ENCODE measurements at places on chromosomes 5 and 9.

- DNase-seq: no peak
Observed at GRCh38 chr5:178240766-178241165, 8.2 kb upstream of the PHYKPL start.

- DNase-seq: no peak
Observed at GRCh38 chr5:16983972-16984371, 47.9 kb upstream of the MYO10 start.

GRCh38 chr5:131381021-131381420, 117.2 kb downstream of the CDC42SE2 start:
- no peak for DNase-seq

DNA sequence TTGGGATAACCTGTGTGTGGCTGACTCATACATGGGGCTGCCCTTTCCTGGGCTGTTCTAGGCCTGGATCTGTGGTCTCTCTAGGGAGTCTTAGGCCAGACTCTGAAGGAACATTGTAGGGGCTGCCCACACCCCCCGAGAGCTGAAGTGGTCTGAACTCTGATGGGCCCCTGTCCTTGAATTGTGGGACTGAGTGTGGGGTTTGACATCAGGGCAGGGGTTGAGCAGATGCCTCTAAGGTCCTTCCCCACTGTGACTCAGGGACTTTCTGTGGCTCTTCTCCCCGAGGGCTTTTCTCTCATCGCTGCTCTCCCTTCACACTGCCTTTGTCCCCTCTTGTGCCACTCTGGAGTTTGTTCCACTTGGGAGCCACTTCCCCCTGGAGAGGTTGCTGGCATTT, 215.0 kb downstream of the MELK start:
- no peak for DNase-seq

GRCh38 chr5:34510002-34510401, 146.1 kb upstream of the RAI14 start:
- DNase-seq: no peak

DNA sequence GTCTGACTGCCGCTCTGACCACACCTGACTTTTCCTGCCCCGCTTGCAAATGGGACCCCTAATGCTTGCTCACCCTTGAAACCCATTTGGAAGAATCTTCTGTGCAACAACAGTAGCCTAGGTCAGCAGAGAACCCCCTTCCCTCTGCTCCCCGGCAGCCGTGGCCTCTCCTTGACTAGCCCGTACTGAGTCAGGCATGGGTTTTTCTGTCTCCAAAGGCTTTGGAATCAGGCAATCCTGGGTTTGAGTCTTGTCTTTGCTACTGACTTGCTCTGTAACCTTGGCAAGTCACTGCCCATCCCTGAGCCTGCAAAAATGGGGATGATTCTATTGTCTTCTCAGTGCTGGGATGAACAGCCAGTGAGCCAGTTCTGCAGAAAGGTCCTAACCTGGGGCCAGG, 135.4 kb downstream of the RGS3 start:
- DNase-seq: no peak

DNA sequence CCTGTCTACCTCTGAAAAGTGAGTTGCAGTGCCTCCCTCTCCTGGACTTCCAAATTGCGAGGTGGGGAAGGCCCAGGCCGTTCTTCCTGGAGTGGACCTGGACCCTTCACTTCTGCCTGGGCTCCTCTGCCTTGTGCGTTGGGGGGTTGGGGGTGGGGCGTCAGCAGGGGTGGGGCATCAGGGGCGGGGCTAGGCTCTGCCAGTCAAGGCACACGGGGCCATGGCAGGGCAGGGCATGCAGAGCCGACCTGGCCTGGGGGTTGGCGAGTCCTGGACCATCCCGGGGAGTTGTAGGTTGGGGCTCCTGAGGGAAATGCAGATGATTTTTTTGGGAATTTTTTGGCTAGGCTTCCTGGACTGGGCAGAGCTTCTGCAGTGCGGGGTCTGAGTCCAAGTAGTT, 87.1 kb downstream of the EHMT1 start:
- DNase-seq: no peak

- no peak for DNase-seq
Observed at GRCh38 chr9:124242331-124243194, 15.2 kb upstream of the NEK6 start.

- no peak for DNase-seq
Observed at GRCh38 chr9:8356406-8356805, 556.8 kb upstream of the DMAC1 start.

DNA sequence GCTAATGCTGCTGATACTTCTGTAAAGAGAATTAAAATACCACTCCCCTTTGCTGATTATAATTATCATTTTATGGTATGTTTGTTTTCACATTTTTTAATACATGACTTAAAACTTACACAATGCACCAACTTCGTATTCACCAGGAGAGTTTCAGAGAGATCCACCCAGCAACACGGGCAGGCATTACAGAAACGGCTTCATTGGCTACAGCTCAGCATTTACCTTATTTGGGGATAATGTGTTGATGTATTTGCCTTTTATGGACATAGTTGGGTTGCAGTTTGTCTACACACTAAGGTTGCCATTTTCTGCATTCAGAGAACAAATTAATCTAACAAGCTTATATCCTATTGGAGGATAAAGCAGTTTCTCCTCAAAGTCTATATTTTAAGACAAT, 423.6 kb downstream of the PRDM9 start:
- no peak for DNase-seq

DNA sequence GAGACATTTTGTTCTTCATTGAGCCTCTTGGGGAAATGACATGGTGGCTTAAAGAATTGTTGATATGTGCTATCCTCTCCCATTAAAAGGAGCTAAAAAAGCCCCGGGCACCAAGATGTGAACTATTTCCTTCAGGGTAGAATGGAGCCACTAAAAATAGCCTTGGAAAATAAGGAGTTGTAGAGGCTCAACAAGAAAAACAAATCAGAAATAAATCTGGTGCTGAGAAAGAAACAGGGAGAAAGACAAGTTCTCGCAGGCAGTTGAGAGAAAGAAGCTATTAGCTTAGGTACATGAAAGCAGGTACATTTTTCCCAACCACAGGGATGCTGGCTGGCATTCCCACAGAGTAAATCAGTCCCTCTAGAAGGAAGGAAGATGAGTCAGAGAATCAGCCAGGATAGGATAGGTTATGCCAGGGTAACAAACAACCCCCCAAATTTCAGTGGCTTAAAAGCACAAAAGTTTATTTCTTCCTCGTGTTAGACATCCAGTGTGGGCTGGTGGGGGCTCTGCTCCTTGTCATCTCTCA, 134.6 kb upstream of the ADRA1B start:
- DNase-seq: no peak

DNA sequence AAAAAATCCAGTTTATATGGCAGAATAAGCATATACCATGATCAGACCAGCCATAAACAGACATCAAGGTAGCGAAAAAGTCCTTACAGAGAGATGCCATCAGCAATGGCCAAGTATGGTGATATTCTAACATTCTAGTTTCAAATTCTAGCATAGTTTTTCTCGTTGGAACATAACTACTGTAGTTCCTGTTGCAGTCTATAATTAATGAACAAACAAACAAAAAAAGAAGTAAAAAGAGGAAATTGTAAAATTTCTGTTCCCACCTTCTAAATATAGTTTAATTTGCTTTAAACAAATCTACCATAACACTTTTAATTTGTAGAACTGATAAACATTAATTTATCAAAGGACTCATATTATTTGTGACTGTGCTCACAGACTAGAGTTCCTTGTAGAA, 9.9 kb upstream of the CD180 start:
- no peak for DNase-seq

GRCh38 chr5:159341145-159341544, 10.9 kb upstream of the IL12B start:
- DNase-seq: no peak

GRCh38 chr5:122612901-122613300, 162.0 kb upstream of the SNX2 start:
- no peak for DNase-seq

DNA sequence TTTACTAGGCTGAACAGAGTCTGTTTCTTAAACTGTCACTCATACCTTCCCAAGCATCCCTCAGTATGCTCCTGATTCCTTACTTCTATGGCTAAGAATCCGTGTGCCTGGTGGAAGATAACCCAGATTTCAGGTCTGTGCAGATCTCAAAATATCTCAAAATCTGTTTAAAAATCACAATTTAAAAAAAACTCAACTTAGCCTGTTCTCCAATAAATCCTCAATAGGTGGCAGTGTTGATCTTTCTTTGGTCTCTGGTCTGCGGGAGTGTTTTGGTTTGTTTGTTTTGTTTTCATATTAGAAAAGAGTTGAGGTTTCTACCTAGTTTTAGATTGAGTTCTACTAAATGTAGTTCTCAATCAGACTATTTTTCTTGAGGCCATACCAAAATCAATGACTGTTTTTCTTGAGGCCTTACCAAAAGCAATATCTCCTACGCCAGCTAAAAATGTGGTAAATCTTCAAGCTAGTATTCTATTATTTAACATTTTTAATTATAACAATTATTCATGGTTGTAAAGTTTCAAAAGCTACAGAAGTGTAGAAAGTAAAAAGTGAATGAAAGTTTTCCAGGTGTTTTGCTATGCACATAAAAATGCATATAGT, 57.9 kb downstream of the TGFBR1 start:
- no peak for DNase-seq

GRCh38 chr5:609506-609905, 2.6 kb upstream of the CEP72 start:
- DNase-seq: no peak

- no peak for DNase-seq
Observed at GRCh38 chr9:70607329-70607728, 192.9 kb upstream of the KLF9 start.

All from stimulated activated CD4-positive, alpha-beta T cell treated with anti-CD3 and anti-CD28 coated beads, Interleukin-4, amount 100 ng/mL, for 4 hours (primary cell).